ENCODE measurements at places on chromosomes 5 and 9. TPM values are rescaled to one million over a fixed set of nuclear protein-coding genes. Genes with fewer than 3 reads are reported as not detected.

Gene EFCAB9
- total RNA-seq: not detected

Gene EFNA5
- total RNA-seq: 4.2 TPM

Gene SLC6A7
- total RNA-seq: not detected

Gene AK8
- under 0.01 TPM for total RNA-seq

Gene RNF224
- not detected for total RNA-seq

Gene LCN12
- 0.51 TPM for total RNA-seq

Gene UNC13B
- 43.7 TPM for total RNA-seq

Gene BTNL9
- total RNA-seq: not detected

Gene ARAP3
- total RNA-seq: 8.9 TPM

Gene OR1Q1
- not detected for total RNA-seq

Gene SLC46A2
- not detected for total RNA-seq

Gene BARHL1
- total RNA-seq: not detected

Gene CAVIN4
- 2.4 TPM for total RNA-seq

Gene NADK2
- 37.4 TPM for total RNA-seq

Gene PIK3R1
- total RNA-seq: 11.3 TPM

Gene CCL27
- total RNA-seq: 0.59 TPM

Gene SAPCD2
- 5.7 TPM for total RNA-seq

Gene LCN9
- not detected for total RNA-seq

Gene PCDHA10
- 0.23 TPM for total RNA-seq

Gene FCN1
- total RNA-seq: not detected

Gene CD74
- 0.89 TPM for total RNA-seq

Gene SLC36A2
- total RNA-seq: not detected

Gene CDHR2
- total RNA-seq: 0.05 TPM

Gene TPPP
- total RNA-seq: 0.37 TPM

Gene CAPSL
- total RNA-seq: not detected

Gene SLC25A48
- total RNA-seq: not detected

Gene IGFBPL1
- total RNA-seq: not detected

Gene SOHLH1
- not detected for total RNA-seq

Gene HMCN2
- 0.05 TPM for total RNA-seq

Gene BRINP1
- total RNA-seq: not detected

Gene CCL28
- total RNA-seq: 1.5 TPM

Gene FAM200C
- total RNA-seq: 4.8 TPM

Gene DMRT3
- not detected for total RNA-seq

Gene UBE2B
- total RNA-seq: 41.4 TPM

Gene DOCK2
- 5.4 TPM for total RNA-seq

Gene SLC1A1
- 18.7 TPM for total RNA-seq

Gene CER1
- not detected for total RNA-seq

Gene LHFPL2
- total RNA-seq: 99.6 TPM

Gene MYMK
- not detected for total RNA-seq

Gene CYLC2
- total RNA-seq: not detected

Gene EDIL3
- total RNA-seq: 182 TPM

Gene ADAMTS2
- 113 TPM for total RNA-seq

Gene ARHGEF37
- total RNA-seq: 0.30 TPM

Gene PRRX2
- total RNA-seq: 0.59 TPM

Gene GALT
- 19.7 TPM for total RNA-seq

Gene ZBED3
- 1.3 TPM for total RNA-seq

Gene INSL6
- total RNA-seq: not detected

Data from smooth muscle cell of the umbilical artery (primary cell).